ENCODE measurements at places on chromosomes 1 and 21.

DNA sequence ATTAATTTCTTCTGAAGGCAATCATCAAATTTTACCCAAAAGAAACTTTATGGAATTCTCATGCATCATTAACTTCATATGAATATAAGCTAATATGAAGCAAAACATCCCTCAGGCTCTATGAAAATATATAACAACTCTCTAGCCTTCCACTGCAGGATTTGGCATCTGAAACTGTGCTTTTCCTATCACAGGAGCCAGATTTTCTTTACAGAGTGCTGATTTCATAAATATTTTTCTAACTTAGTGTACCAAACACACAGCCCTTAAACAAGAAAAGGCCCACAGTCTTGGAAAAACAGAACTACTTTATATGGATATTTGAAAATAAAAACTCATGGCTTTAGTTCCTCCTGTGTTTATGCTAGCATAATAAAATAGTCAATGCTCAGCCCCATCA, 559.5 kb upstream of the CHRM3 start:
- no peak for DNase-seq

DNA sequence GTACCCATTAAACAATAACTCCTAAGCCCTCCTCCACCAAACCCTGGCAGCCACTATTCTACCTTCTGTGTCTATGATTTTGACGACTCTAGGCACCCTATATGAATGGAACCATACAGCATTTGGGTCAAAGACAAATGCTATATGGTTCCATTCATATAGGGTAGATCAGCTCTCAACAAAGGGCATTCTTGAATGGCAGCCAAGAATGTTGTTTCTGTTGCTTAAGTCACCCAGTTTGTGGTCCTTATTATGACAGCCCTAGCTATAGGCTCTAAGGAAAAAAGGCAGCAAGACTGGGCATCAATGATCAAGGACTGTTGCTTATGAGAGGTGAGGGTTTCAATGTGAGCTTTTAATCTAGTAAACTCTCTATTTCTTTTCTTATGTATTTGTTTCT, 4.7 kb upstream of the SLC5A9 start:
- DNase-seq = no peak

DNA sequence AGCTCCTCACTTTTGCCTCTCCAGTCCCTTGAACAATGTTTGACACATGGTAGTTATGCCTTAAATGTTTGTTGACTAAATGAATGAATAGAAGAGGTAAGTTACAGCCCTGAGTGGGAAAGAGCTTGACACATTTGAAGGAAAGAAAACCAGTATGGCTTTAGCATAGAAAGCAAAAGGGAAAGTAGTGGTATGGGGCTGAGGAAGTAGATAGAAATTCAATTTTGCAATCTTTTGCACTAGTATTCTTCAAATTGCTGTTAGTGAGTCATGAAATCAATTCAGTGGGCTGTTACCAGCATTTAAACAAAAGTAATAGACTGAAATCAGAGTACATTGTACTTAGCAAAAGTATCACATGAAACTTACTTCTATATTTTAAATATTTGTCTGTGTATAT, 21.1 kb downstream of the PLA2G4A start:
- no peak for DNase-seq

DNA sequence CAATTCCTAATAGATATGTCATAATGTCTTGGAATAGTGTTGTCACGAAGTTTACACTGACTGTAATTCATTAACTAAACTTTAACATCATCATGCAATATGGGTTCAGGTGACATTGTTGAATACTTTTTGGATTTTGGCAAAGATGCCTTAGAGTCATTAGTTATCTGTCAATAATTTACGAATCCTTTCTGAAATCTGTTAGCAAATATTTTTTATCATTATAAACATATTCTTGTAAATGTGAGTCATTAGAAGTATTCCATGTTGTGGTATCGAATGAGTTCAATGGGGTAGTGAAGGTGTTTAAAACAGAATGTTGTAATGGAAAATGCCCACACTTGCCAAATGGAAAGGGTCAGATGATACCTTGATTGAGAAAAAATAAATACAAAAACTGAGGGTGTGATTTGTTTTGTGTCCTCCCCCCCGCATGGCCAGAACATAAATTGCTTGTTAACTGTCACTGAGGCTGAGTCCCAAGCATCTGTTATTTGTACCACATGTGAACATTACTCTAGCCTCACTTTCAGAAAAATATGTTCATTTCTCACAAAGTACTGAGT, 5.2 kb upstream of the NR5A2 start:
- DNase-seq = no peak

DNA sequence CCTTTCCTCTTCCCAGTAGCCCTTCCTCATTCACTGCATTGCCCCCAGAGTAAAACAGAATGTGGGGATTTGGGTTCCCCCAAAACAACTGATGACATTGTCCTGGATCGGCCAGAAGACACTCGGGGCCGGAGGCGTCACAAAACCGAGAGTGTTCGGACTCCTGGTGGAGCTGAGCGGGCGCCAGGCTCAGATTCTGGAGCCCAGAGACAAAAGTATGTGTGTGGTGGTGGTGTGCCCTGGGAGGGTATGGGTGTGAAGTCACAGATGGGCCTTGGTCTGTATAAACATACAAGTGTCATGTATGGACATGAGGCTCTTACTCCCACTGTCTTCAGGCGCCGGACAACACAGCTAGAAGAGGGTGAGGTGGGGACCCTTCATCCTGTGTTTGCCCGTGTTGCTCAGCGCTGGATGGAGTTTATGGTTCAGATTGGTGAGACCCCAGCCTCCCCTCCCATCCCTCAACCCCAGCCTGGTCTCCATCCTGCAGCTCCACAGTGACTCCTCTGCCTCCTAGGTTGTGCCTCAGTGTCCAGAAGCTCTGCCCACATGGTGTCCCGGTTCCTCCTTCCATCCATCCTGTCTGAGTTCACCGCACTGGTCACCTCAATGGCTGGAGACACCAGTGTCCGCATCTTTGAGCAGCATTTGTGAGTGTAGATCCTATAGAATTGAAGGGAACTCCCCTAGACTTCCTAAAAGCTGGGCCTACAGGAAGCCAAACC, 12.4 kb downstream of the HYI start:
- no peak for DNase-seq

GRCh38 chr1:202945483-202945882, 12.6 kb downstream of the ADIPOR1 start:
- no peak for DNase-seq

DNA sequence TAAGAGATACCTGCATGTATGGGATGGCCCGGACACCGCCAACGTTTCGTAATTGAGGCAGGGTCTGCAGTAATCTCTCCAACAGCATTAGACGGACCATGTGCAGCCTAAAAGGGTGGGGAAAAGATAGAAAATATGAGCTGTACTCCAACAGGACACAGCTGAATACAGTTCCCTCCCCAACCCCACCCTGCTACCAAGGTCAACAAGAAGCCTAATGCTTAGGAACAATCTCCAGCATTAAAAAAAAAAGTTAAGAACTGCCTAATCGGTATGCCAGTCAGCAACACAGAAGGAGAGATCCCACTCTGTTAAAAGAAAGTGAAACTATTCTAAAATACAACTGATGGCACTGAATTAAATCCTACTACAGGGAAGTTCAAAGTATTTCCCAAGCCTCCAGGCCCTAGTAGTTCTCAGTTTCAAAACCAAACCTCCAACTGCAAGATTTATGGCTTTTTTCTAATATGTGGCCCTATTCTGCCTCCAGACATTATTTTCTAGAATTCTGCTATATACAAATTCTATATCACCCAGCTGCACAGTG, 81.0 kb downstream of the UBR4 start:
- no peak for DNase-seq

- no peak for DNase-seq
These were observed 561 bp downstream of the KIF2C start for GRCh38 chr1:44740179-44740617.

- DNase-seq = no peak
These were observed 97.6 kb downstream of the ARHGEF10L start for GRCh38 chr1:17637055-17637454.

GRCh38 chr1:101382135-101382534, 145.3 kb downstream of the S1PR1 start:
- no peak for DNase-seq

DNA sequence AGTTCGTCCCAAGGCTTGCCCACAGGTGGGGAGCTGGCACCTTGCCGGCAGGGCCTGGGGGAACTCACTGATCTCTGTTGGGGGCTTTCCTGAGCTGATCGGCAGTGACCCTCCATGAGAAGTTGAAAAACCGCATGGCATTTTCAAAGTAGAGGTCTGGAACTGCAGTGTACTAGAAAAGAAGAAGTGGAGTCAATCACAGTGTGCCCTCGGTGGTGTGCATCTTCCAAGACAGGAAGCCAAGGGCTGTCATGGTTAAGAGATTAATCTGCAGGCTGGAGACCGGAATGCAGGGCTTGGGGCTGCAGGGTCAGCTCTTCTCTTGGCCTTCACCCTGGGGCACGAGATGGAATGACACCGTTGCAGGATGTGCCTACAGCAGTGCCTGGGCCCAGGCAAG, 56.8 kb downstream of the ECE1 start:
- no peak for DNase-seq

- no peak for DNase-seq
These were observed 23.6 kb upstream of the DNM3 start for GRCh38 chr1:171817511-171818265.

- DNase-seq = no peak
These were observed 40.2 kb upstream of the CAMTA1 start for GRCh38 chr1:6745073-6745472.

DNA sequence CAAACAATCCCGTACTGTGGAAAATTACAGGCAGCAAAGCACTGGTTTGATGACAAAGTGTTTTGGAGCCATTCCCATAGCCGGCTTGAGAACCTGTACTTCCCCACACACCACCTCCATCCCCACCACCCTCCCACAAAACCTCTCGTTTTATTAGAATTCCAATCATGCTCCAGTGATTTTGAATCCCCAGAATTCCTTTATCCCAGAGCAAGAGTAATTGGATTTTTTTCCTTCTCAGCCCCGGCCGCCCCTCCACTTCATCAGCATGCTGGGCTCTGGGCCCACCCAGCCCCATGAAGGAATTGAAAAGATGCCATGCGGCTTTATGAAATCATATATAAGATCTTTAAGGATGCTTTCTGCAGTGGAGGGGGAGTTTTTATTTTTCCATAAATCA, 136.6 kb downstream of the OMA1 start:
- no peak for DNase-seq

DNA sequence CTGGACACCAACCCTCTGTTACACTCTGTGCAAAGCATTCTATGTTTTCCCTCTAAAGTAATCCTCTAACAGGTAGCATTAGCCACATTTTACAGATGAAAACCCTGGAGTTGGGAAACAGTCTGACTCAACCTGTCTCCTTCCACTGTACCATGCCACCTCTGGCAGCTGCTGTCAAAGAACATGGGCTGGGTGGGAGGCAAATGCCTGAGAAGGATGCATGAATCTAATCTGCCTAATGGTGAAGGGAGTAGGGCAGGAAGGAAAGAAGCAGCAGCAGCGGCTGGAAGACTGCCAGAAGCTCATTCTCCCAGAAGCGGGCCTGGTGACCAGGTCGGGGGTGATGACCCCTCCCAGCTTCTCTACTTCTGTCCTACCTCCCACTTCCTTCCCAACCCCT, 21.7 kb downstream of the LRRC71 start:
- DNase-seq = no peak

DNA sequence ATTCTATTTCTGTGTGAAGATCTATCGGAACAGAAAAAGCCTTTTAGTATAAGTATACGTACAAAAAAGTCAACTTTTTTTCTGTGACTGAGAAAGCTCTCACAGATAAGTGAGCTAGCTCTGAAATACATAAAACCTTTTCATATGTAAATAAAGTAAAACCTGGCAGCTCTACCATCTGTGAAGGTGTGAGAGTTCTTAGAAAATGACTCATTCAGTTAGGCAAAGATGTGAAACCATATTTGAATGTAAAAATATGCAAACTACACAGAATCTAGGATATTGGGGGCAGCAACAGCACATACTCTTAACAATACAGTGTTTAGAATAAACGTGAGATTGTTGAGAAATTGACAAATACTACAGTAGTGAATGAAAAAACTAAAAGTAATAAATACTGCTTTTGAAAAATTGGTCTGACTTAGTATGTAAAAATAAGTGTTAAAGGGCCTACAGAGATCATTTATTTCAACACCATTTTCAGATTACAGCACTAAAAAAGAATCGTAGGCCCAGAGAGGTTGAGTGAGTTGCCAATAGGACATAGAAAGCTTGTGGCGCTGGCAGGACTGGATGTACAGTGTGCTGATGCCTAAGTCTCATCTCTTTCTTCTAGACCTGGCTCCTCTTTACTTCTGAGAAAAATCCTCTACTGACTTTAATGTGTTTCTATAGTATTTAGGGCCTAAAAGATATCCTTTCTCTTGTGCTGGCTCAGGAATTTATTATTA, 19.8 kb downstream of the ATP6V1G3 start:
- no peak for DNase-seq

GRCh38 chr1:24385160-24385940, 28.2 kb downstream of the STPG1 start:
- peak; percentile 9 for DNase-seq

All from NCI-H1694 (cell line).